Psoas muscle (tissue), 8 donors: ENCODE measurements at places on chromosomes 12 and 14. TPM values are rescaled to one million over a fixed set of nuclear protein-coding genes. Genes with fewer than 3 reads are reported as not detected.
A peak's percentile ranks its signal among the peaks of the same experiment; 100 is the strongest.

INHBE gene
- 6.8 TPM for total RNA-seq

NKX2-1 gene
- not detected for total RNA-seq

DNA sequence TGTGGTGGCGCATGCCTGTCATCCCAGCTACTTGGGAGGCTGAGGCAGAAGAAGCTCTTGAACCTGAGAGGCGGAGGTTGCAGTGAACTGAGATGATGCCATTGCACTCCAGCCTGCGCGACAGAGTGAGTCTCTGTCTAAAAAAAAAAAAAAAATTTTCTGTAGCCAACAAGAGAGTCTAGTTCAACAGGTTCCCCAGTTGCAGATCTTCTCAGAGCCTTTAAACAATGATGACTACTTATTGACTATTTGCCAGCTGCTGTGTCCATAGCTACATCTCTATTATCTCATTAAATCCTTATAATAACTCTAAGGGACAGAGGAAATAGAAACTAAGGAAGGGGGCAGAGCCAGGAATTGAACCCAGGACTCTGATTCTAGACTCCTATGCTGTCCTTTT is 15.2 kb upstream of the MYL2 start:
- no peak for DNase-seq

GRCh38 chr12:6724409-6724797 is 557 bp downstream of the COPS7A start:
- no peak for DNase-seq

DNA sequence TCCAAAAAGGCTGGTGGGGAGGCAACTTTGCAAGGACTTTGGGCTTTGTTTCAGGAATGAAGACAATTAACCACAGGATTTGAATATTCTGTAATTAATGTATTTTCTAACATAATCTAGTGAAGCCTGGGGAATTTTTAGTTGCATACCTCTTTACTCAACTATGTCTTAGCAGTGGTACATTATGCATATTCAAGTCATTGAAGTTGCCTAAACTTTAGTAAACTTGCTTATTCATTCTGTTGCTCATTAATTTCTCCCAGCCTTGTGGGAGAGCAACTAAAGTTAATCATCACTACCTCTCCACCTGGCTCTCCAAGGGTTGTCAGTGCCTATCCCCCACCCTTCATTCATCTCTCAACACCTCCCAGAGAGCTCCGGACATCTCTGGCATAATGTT is 54.2 kb downstream of the IFNG-AS1 start:
- no peak for DNase-seq

GRCh38 chr12:3003357-3003992 is 44.3 kb downstream of the TEAD4 start:
- peak; percentile 42 for DNase-seq

DNA sequence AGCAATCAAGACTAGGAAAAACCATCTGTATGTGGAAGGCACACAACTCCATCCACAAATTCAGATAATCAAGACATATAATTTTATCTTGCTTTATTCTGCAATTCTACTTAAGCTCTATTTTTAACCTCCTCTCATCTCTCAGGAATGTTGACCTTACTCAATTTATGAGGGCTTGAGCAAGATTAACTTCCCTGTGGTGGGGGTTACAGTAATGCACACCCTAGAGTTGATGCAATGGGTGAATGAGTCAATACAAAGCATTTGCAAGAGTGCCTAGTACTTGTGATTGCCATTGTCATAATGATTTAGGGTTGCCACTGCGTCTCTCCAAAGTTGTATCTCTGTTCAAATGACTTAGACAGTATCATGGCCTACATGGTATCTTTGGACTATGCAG is 1598.4 kb upstream of the TMEM132C start:
- DNase-seq, result no peak

- DNase-seq, result peak; percentile 84
Observed at GRCh38 chr14:32939254-32940065, 781 bp downstream of the NPAS3 start.

DNA sequence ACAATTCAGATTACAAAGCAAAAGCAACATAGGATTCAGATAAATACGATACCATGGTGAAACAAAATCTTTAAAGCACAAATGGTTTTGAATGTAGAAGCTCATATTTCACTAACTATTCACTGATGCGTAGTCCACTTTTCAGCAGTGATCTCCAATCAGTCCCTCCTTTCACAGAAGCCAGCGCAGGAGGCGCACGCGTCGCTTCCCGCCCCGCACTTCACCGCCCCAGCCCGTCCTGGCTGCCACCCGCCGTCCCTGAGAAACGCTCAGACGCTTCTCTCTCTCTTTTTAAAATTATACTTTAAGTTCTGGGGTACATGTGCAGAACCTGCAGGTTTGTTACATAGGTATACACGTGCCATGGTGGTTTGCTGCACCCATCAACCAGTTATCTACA is 19.8 kb upstream of the CHFR start:
- DNase-seq, result no peak

DNA sequence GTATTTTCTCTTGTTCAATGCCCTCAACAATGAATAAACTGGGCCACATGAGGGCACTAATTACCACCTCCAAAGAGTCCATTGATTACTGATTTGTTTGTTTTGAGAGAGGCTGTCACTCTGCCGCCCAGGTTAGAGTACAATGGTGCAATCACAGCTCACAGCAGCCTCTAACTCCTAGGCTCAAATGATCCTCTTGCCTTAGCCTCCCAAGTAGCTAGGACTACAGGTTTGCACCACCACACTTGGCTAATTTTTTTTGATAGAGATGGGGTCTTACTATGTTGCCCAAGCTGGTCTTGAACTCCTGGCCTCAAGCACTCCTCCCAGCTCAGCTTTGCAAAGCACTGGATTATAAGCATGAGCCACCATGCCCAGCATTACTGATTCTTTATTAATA is 28.3 kb upstream of the SYCP3 start:
- no peak for DNase-seq

GRCh38 chr12:15446807-15447206 is 124.5 kb downstream of the PTPRO start:
- DNase-seq, result no peak

DNA sequence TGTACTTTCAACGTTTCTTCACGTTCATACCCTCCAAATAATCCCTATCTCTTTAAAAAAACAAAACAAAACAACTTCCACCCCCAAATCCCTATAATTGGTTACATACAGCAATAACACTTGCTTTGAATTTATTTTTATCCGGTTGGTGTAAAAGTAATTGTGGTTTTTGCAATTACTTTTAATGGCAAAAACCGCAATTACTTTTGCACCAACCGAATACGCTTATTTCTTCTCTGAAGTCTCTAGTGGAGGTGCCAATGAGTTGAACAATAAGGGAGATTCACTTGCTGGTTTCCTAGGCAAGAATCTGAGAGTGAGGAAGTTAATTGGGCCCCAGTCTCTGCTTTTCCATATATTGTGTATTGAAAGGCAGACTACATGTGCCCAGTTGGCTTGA is 133.3 kb downstream of the DACT1 start:
- DNase-seq, result no peak

GRCh38 chr12:27178723-27179399 is 65.2 kb upstream of the STK38L start:
- no peak for DNase-seq

DNA sequence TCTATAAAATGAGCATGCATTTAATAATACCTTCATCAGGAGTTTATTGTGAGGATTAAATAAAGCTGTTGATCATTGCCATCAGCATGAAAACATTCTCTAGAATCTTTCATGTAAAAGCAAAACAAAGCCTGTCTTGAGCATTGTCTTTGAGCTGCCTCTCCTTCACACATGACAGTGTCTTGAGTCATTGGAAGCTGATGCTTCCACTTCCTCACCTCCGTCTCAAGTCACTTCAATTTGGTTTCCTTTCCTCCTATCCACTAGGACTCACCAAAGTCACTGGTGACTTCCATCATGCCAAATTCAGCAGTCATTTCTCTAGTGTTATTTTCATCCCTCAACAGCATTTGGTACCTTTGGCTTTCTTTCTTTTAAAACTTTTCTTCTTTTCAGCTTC is 31.6 kb upstream of the MYBPC1 start:
- no peak for DNase-seq

- peak; percentile 95 for DNase-seq
Observed at GRCh38 chr12:109110988-109111495, 5.3 kb upstream of the ACACB start.

DNA sequence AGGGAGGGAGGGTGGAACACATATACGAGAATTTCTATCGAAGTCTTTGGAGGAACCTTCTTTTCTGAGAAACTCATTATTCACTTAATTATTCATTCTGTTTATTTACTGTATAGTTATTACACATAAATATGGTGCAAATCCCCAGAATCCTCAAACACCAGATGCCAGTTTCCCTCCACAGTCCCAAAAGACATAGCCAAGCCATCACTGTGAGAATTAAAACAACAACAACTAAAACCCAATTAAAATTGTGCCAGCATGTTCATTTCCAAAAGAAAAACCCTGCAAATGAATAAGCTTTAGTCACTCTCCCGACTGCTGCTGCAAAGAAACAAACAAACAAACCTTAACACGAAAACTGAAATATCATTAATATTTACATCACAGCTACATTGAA is 173.5 kb downstream of the EFCAB11 start:
- DNase-seq, result no peak

DNA sequence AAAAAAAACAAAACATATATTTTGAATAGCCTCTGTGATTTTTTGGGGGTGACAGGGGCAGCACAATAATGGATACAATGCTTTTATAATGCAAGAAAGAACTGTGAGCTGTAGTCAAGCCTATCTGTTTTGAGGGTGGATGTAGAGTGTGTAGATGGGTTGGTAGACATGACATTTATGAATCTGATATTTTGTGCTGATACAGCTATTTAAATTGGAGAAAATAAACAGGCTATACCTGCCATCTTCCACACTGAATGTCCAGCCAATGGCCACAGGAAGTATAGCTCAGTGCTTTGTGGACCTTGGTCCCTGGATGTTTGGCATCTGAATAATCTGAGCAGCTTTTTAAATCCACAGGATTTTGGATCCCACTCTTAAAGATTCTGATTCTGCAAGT is 175.0 kb downstream of the NEDD1 start:
- no peak for DNase-seq

GRCh38 chr12:59250766-59251165 is 330.5 kb upstream of the LRIG3 start:
- no peak for DNase-seq
